ENCODE measurements at places on chromosomes 4 and X.

DNA sequence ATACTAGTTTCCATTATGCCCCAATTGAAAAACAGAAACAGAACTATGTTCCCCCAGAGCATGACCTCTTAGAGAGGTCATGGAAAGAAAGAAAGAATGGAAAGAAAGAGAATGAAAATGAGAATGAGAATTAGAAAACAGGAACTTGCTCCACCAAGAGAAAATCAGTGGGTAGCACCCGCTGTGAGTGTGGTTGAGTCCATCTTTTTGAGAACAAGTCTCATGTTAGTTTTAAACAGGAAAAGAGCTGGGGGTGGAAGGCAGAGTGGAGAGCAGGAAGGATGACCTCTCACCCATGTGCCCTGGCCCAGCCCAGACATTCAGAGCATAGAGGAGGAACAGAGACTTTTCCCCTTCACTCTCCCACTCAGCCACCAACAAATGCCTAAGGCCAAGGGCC lies 4.9 kb downstream of the GSX2 start:
- no peak for DNase-seq

DNA sequence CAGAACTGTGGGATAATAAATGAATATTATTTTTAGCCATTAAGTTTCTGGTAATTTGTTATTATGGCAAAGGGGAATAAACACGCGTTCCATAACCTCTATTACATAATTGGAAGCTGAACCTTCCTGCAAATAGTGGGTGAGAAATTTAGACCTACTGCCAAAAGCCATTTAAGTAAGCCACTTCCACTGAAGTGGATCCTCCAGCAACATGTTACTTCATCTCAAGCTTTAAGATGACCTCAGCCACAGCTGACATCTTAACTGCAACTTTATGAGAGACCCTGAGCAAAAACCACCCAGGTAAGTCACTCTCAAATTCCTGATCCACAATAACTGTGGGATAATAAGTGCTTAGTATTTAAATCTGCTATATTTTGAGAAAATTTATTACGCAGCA lies 1048.6 kb downstream of the FAM133A start:
- no peak for DNase-seq

DNA sequence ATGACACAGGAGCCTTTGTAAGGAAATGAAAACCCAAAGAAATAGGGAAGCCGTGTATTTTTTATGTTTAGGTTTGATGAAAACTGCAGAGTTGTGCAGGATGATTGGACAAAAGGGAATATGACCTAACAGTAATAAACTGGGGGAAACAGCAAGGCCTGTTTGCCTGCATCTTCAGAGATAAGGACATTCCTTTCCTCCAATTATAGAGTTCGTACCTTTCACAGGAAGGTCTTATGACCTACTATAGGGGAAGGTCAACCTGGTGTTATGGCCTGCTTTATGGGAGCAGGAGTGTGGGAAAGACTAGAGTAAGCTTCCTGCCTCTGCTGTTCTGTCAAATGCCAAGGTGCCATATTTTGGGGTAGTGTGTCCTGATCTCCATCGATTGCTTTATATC lies 42.5 kb downstream of the BBS12 start:
- DNase-seq: no peak

- DNase-seq: no peak
Observed at GRCh38 chr4:182083671-182084410, 159.4 kb upstream of the TENM3 start.

GRCh38 chr4:86036736-86037135 lies 323.1 kb downstream of the MAPK10 start:
- no peak for DNase-seq

DNA sequence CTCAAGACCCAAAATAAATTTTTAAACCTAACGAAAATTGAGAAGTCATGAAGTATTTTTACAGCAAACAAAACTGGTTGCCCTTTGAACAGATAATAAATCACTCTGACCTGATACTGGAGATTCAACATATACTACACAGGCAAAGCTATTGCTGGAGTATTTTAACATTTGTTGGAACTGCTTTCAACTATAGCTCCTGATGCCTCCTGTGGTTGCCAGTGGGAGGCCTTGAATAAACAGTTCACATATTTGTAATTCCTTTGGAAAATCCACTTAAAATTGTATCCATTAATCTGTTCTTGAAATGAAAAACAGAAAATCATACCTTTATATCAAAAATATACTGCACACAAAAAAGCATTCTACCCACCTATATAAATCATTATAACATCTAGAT lies 605.1 kb downstream of the KCTD8 start:
- DNase-seq: no peak

DNA sequence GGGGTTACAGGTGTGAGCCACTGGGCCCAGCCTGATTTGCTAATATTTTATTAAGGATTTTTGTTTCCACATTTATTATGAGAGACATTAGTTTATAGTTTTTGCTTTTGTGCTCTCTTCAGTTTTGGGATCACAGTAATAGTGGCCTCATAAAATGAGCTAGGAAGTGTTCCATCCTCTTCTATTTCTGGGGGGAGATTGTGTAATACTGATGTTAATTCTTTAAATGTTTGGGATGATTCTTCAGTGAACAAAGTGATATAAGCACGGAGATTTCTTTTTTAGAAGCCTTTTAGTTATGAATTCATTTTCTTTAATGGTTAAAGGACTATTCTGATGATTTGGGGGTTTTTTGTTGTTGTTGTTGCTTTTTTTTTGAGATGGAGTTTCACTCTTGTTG lies 41.3 kb downstream of the RBMX start:
- DNase-seq: no peak

DNA sequence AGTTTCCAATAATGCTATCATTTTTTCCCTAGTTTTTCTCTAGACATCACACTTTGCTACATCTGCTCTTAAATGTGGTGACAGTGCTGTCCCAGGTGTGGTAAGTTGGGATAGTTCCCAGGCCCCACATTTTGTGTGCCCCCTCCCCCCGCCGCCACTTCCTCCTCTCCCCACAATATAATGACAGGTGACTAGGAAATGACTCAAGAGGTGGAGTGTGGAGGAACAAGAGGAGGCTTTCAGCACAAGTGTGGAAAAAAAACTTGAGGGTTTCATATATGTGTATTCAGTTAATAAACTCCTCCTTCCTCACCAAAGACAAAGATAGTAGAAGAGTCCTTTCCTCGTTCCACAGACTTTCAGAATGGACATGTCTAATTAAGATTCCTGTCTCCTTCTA lies 18.3 kb upstream of the IL21 start:
- no peak for DNase-seq

GRCh38 chr4:10105421-10105820 lies 11.2 kb downstream of the WDR1 start:
- DNase-seq: no peak

- no peak for DNase-seq
Observed at GRCh38 chrX:126552313-126553022, at the start of gene DCAF12L1. DCAF12L1 (minus strand) TSS chrX:126552814; CDS start chrX:126552608, 206 bp downstream.

GRCh38 chr4:112910109-112910736 lies 139.2 kb upstream of the ANK2 start:
- DNase-seq: no peak

GRCh38 chrX:101393530-101394305 lies 2.9 kb downstream of the RPL36A start:
- DNase-seq: no peak

- no peak for DNase-seq
Observed at GRCh38 chr4:153497091-153497531, 31.0 kb downstream of the TMEM131L start.

GRCh38 chrX:152638443-152638904 lies 779 bp downstream of the GABRQ start:
- no peak for DNase-seq

GRCh38 chr4:108427946-108428485 lies 192.4 kb upstream of the RPL34 start:
- DNase-seq: no peak

DNA sequence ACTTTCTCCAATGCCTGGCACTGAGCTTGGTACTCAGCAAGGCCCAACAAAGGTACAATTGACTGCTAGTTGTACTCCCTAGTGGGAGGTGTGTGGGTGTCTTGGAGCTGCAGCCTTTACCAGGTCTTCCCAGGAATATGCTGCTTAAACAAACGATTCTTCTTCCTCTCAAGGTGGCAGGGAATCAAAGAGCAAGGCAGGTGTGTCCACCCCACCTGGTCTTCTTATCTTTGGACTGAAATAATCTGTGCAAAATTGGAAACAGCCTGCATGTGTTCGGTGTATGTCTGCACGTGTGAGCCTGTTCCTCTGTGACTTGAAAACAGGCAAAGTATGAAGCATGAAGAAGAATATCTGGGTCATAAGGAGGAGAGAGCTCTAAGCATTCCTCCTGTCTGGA lies 235.3 kb downstream of the PTTG2 start:
- DNase-seq: no peak

- no peak for DNase-seq
Observed at GRCh38 chrX:17546356-17546755, 171.4 kb downstream of the NHS start.

GRCh38 chr4:151534195-151534594 lies 125.2 kb downstream of the FHIP1A start:
- DNase-seq: no peak

DNA sequence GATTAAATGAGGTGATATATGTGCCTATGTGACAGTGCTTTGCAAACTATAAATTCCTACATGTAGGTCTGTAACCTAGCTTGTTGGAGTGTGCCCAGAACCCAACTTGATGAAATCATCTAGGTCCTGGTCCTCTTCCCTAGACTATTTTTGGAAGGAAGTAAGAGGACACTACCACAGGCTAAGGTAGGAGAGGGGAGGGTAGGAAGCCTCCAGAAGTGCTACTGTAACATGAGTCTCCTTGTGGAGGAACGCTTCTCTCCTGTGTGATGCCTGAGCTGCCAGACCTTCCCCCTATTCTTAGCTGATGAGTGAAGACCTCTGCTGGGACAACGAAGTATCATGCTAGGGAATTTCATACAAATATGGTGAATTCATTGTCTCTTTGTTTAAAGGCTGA lies 41.8 kb upstream of the IL21 start:
- DNase-seq: no peak

DNA sequence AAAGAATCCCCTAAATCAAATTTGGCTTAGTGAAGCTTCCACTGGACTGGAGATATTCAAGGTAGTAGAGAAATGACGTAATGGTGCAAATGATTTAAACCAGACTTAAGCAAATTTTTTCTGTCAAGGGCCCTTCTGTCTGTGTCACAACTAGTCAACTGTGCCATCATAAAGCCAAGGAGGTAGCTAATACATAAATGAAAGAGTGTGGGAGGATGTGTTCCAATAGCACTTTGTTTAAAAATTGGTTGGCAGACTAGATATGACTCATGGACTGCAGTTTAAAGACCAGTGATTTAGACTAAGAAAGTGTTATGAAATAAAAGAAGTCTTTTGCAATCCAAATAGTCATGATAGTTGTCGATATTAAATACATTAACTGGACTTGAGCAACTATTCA lies 24.3 kb upstream of the TEX13C start:
- DNase-seq: no peak

DNA sequence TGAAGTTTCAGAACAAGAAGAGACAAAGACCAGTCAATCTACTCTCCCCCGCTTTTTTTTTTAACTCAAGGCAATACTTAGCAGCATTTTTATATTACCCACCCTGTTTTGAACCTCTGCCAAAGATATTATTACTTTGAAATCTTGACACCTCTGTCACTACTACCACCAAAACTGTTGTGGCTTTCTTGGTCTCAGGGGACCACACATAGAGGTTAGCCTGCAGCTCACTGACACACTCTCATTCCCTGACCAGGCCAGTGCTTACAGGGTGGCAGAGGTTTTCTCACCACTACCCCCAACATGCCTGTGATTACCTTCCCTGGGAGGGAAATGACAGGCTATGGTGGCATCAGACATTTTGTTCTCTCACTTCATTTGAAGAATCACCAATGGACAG lies 137.4 kb upstream of the STIM2 start:
- no peak for DNase-seq

GRCh38 chr4:151801547-151802516 lies 41.0 kb upstream of the GATB start:
- no peak for DNase-seq

GRCh38 chrX:38335382-38335781 lies 8.1 kb upstream of the RPGR start:
- DNase-seq: no peak

GRCh38 chrX:12719837-12720236 lies 71.4 kb upstream of the PRPS2 start:
- no peak for DNase-seq

DNA sequence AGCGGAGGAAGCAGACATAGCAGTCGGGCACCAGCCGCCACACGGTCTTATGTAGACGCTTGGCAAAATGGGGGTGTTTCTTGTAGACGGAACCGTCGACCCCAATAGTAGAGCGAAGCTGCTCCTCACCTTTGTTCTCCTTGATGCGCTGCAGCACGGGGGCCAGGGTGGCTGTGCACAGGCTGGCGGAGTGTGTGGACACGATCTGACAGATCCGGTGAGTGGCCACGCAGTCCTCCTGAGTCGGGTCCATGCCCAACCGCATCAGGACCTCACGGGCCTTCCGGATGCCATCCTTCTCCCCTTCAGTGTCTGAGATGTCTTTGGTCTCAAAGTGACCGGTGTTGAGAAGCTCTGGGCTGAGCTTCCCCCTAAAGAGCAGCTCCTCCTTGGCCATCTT lies 153.0 kb downstream of the TENT5D start:
- no peak for DNase-seq

DNA sequence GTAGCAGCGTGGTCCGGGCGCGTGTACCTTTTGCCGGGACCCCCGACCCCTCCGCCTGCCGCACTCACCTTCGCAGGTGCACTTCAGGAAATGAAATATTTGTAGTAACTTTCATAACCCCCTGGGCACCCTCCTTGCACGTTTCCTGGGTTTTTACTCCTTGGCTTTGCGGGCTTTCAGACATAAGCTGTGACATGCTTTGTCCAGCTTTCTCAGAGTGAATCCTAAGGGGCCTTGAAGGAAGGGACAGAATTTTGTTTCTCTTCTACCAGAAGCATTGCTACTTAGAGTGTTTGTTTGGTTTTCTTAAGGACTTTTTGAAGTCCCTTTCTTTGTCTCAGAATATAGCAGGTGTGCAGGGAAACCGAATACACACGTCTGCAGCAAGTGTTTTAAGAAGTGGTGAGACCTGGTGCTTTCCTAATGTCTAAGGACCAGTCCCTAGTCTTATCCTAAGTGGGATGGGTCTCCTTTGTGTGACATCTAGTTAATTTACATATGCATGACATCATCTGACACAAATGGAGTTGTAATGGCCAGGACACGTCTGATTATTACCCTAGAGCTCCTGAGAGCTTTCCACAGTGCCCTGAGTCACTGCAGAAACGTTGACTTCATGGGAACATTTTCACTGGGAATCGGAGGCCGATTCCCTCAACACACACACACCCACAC lies 1.3 kb downstream of the FAM149A start:
- DNase-seq: no peak

DNA sequence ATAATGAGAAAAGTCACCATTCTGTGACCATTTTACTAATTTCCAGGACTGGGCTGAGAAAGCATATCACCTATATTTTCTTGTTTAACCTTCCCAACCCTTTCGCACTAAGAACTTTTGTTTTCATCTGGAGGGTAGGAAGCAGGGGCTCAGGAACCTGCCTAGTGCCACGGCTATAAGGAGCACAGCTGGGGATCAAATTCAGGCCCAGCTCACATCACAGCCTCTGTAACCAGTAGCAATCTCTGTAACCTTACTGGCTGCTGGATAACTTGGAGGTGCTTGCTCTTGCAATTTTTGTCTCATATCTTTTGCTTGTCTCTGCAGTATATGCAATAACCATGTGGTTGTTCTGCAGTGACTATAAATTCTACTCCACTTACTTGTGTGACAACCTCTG lies 76.7 kb upstream of the PLAC1 start:
- no peak for DNase-seq

Data from suprapubic skin (tissue), 4 donors.